RWPE2 (cell line): ENCODE measurements at places on chromosomes 4 and X.

DNA sequence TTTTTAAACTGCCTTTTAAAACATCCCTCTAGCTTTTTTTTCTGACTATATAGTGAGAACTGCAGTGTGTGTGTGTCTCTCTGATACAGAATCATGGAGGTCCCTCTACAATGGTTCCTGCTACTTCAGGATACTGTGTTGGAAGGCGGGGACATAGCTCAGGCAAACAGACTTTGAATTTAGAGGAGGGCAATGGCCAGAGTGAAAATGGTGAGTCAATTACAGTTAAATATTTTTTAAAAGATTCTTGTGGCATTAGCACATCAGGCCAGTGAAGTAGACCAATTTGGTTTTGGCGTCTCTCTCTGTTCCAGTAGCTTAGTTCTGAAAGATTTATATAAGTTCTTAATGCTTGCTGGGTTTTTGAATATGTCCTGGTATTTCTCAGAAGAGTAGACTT lies 47.1 kb downstream of the ALG13 start:
- DNase-seq, result no peak
- H3K4me3 ChIP-seq, result no peak overlapping the region
- no peak overlapping the region for H3K27ac ChIP-seq
- no peaks in the 10 kb centered on the region for H3K4me1 ChIP-seq
- no peaks in the 10 kb centered on the region for H3K27me3 ChIP-seq
- H3K36me3 ChIP-seq, result peaks cover 26% of the 10 kb centered on the region; the same call in 1 of the 2 replicates

DNA sequence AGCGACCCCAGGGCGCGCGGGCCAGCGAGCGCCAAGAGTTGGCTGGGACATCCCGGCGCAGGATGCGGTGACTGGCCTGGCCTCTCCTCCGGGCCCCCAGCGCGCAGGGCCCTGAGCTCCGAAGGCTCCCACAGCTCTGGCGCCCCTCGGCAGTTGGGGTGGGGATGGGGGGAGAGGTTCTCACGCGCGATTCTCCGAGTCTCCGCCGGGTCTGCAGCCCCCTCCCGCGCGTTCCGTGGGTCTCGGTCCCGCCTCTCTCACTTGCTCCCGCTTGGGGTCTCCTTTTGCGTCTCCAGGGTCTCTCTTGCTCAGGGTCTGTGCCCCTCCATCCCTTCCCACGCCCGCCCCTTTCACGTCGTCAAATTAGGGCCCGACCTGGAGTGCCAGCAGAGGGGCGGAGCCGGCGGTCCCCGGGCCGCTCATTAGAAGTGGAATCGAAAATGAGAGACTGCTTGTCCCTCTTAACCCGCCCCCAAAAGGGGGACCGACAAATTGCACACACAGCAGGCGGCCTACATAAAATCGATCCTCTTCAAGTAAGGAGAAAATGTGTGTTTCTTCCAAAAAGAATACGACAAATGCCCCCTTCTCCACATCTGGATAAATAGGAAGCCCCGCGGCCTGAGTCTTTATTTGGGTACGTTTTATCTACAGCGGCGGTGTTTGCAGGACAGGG lies 877 bp upstream of the NKX1-1 start:
- DNase-seq, result no peak
- no peaks in the 10 kb centered on the region for H3K36me3 ChIP-seq
- H3K27me3 ChIP-seq, result peaks cover 86% of the 10 kb centered on the region
- no peaks in the 10 kb centered on the region for H3K4me1 ChIP-seq
- H3K27ac ChIP-seq, result no peak overlapping the region

GRCh38 chr4:159269116-159269515 lies 166.2 kb downstream of the RAPGEF2 start:
- H3K27ac ChIP-seq, result no peak overlapping the region
- H3K27me3 ChIP-seq, result no peaks in the 10 kb centered on the region
- no peak overlapping the region for H3K4me3 ChIP-seq

- no peak overlapping the region for H3K4me3 ChIP-seq
- peaks cover 27% of the 10 kb centered on the region for H3K4me1 ChIP-seq
- DNase-seq, result no peak
- H3K27me3 ChIP-seq, result no peaks in the 10 kb centered on the region
- H3K27ac ChIP-seq, result no peak overlapping the region
Observed at GRCh38 chr4:118346495-118346894, 6.3 kb downstream of the PRSS12 start.

DNA sequence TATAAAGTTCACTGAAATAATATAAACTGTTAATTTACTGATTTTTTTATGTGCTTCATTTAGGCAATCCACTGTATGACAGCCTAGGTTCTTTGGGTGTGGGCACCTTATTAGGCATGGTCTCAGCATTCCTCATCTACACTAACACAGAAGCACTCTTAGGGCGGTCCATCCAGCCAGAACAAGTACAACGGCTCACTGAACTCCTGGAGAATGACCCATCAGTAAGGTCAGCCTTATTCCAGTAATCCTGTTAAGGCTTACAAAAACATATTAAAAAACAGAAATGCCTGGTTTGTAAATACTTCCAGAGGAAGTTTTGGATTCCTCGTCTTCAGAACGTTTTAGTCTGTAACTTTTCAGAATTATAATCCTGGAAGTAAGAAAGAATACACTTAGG lies 80.1 kb downstream of the SLC30A9 start:
- no peak overlapping the region for H3K4me3 ChIP-seq
- DNase-seq, result no peak
- no peaks in the 10 kb centered on the region for H3K4me1 ChIP-seq
- H3K27ac ChIP-seq, result no peak overlapping the region
- H3K27me3 ChIP-seq, result no peaks in the 10 kb centered on the region
- peaks cover 69% of the 10 kb centered on the region for H3K36me3 ChIP-seq

- no peak overlapping the region for H3K4me3 ChIP-seq
- H3K27me3 ChIP-seq, result no peaks in the 10 kb centered on the region
- H3K36me3 ChIP-seq, result no peaks in the 10 kb centered on the region
- DNase-seq, result no peak
- peak overlapping the region; percentile 97 for H3K27ac ChIP-seq
Observed at GRCh38 chr4:176444741-176445140, 125.0 kb downstream of the SPCS3 start.

DNA sequence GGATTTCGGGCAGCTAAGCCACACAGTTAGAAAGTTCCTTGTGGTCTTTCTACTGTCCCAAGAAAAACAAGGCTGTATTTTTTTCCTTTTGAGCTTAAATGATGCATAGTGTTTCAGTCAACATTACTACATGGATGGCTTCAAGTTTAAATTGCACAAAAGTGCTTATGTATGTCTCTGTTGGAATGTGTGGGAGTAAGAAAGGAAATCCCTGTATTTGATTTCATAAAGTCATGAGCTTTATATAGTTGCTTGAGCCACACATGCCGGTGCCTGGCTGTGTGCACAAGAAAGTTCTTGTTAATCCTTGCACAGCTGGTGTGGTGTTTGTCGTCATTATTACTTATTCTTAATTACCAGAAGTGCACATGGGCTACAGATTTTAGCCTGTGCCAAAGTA lies 262.2 kb downstream of the ARHGAP10 start:
- no peaks in the 10 kb centered on the region for H3K36me3 ChIP-seq
- H3K27me3 ChIP-seq, result no peaks in the 10 kb centered on the region
- H3K27ac ChIP-seq, result no peak overlapping the region
- no peak overlapping the region for H3K4me3 ChIP-seq

- H3K36me3 ChIP-seq, result no peaks in the 10 kb centered on the region
- DNase-seq, result no peak
- H3K4me3 ChIP-seq, result no peak overlapping the region
- no peak overlapping the region for H3K27ac ChIP-seq
Observed at GRCh38 chr4:134591326-134591725, 389.7 kb upstream of the PABPC4L start.

DNA sequence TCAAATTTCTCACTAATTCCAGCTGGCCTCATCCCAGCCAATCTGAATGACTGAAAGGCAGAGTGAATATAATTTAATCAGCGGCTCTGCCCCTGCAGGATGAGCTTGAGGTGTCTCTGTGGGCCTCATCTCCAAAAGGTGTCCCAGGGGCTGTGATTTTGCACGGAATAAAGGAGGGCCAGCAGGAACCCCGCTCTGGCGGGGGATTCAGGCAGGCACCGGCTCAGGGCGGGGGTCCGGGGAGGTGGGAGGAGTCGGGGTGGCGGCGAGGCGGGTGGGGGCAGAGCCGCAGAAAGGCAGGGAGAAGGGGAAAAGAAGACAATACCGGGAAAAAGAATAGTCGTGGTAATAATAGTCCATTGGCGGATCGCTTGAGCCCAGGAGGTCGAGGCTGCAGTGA lies 16.0 kb upstream of the ERCC6L start:
- no peak for DNase-seq
- no peak overlapping the region for H3K27ac ChIP-seq
- H3K27me3 ChIP-seq, result no peaks in the 10 kb centered on the region
- no peak overlapping the region for H3K4me3 ChIP-seq
- H3K4me1 ChIP-seq, result no peaks in the 10 kb centered on the region

- H3K4me3 ChIP-seq, result no peak overlapping the region
- DNase-seq, result no peak
- H3K27me3 ChIP-seq, result no peaks in the 10 kb centered on the region
Observed at GRCh38 chr4:54568184-54568583, 89.6 kb upstream of the KIT start.

DNA sequence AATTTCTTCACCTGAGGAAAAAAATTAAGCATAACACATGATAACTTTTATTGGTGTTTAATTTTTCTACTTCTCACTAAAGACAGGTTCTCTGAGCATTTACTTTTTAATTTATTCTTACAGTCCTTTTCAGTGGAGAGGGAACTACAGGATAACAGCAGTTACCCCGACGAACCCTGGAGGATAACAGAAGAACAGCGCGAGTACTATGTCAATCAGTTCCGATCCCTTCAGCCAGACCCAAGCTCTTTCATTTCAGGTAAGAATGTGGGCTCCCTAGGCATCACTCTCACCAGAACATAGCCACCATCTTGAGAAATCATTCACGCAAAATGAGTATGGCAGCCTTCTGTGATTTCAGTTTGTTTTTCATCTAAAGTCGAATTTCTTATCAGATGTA lies 100.8 kb downstream of the REPS2 start:
- H3K36me3 ChIP-seq, result no peaks in the 10 kb centered on the region
- no peak overlapping the region for H3K4me3 ChIP-seq
- H3K27ac ChIP-seq, result no peak overlapping the region
- no peak for DNase-seq
- no peaks in the 10 kb centered on the region for H3K4me1 ChIP-seq

DNA sequence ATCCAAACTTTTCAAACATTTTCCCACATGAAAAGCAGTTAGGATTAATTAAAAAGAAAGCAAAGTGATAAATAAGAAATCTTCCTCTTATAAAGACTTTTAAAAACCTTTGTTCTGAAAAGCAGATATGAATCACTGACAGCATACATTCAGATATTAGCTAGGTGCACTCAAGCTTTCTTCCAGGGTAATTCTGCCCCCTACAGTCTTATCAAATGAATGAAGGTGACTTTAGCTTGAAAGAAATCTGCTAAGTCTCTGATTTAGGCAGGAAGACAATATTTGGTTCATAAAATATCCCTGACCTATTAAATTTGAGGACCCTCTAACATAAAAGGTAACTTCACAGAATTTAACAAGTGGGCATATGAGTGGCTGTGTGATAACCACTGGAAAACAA lies 209.1 kb upstream of the FAM47A start:
- DNase-seq, result no peak
- no peaks in the 10 kb centered on the region for H3K27me3 ChIP-seq
- H3K27ac ChIP-seq, result no peak overlapping the region
- H3K4me1 ChIP-seq, result no peaks in the 10 kb centered on the region

GRCh38 chr4:160880180-160880579 lies 1283.6 kb downstream of the FSTL5 start:
- no peak overlapping the region for H3K4me3 ChIP-seq
- no peak overlapping the region for H3K27ac ChIP-seq
- no peaks in the 10 kb centered on the region for H3K36me3 ChIP-seq
- no peak for DNase-seq
- H3K4me1 ChIP-seq, result peaks cover 5% of the 10 kb centered on the region

GRCh38 chrX:129522184-129523078 lies 859 bp downstream of the SMARCA1 start:
- H3K27ac ChIP-seq, result peak overlapping the region; percentile 39
- H3K36me3 ChIP-seq, result no peaks in the 10 kb centered on the region
- DNase-seq, result peak; percentile 62
- H3K4me1 ChIP-seq, result no peaks in the 10 kb centered on the region
- no peaks in the 10 kb centered on the region for H3K27me3 ChIP-seq
- peak overlapping the region; percentile 64 for H3K4me3 ChIP-seq

- no peaks in the 10 kb centered on the region for H3K27me3 ChIP-seq
- DNase-seq, result no peak
- H3K4me1 ChIP-seq, result no peaks in the 10 kb centered on the region
- no peak overlapping the region for H3K27ac ChIP-seq
- no peak overlapping the region for H3K4me3 ChIP-seq
Observed at GRCh38 chrX:31092476-31092875, 20.6 kb upstream of the FTHL17 start.

- no peak for DNase-seq
- peaks cover 42% of the 10 kb centered on the region for H3K36me3 ChIP-seq
- H3K27me3 ChIP-seq, result no peaks in the 10 kb centered on the region
- no peaks in the 10 kb centered on the region for H3K4me1 ChIP-seq
- no peak overlapping the region for H3K4me3 ChIP-seq
Observed at GRCh38 chrX:68511255-68511654, 12.4 kb downstream of the YIPF6 start.

- H3K27me3 ChIP-seq, result no peaks in the 10 kb centered on the region
- H3K27ac ChIP-seq, result no peak overlapping the region
- no peak overlapping the region for H3K4me3 ChIP-seq
- no peak for DNase-seq
- peaks cover 90% of the 10 kb centered on the region for H3K36me3 ChIP-seq
Observed at GRCh38 chr4:1967512-1968149, 41.1 kb downstream of the NELFA start.

DNA sequence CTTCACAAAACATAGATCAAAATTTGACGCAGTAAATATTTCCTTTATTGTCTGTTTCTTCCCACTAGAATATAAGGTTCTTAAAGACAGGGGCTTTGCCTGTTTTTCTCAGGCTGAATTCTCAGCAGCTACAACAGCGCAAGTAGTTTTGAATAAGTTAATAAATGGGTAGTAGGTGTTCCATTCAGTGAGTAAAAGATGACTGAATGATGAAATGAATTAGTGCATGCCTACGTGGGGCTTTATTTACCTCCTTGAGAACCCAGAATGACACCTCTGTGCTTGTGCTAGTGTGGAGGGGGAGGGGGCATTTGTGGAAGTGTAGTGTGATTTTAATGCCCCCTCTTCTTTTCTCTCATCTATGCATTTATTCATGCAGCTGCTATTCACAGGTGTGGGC lies 278.9 kb downstream of the FBXW7 start:
- peaks cover 44% of the 10 kb centered on the region for H3K4me1 ChIP-seq
- no peaks in the 10 kb centered on the region for H3K36me3 ChIP-seq
- no peaks in the 10 kb centered on the region for H3K27me3 ChIP-seq

DNA sequence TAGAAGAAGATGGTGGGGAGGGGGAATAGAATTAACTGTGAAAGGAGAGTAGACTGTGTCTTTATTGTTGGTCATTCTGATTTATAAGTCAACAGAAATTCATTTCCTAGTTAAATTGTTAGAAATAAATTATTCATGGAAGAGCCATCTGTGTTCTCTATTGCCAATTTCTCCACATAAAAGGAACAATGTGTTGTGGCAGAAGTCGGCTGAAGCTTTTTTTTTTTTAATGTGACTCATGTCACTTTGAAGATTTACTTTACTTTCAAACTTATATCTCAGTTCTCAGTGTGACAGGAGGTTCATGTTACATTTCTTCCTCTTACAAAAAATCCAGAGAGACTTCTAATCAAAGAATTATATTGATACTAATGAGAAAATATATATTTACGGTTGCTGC lies 60.5 kb downstream of the CPE start:
- H3K27me3 ChIP-seq, result no peaks in the 10 kb centered on the region
- no peak for DNase-seq
- H3K36me3 ChIP-seq, result no peaks in the 10 kb centered on the region
- H3K4me3 ChIP-seq, result no peak overlapping the region

- peaks cover 18% of the 10 kb centered on the region for H3K4me1 ChIP-seq
- no peaks in the 10 kb centered on the region for H3K27me3 ChIP-seq
- no peak for DNase-seq
- H3K4me3 ChIP-seq, result no peak overlapping the region
Observed at GRCh38 chrX:9862525-9862924, 76.3 kb downstream of the SHROOM2 start.
